ENCODE measurements at places on chromosomes 12 and 14.

DNA sequence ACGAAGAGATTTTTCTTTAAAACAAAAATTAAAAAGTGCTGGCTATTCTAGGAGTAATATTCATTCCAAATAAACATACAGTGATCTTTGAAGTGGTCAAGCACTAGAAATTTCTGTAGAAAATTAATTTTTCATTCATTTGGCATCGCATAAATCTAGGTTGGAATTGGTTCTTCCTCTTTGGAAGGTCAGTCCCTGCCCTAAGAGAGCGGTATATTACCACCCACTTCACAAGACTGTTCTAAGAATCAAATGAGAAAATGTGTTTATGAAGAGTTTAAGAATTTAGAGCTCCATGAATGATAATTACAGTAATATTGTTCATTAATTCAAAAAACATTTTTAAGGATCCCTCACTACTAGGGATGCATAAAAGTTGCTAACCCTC is 444 bp upstream of the GEMIN2 start:
- DNase-seq = no peak

GRCh38 chr14:79670811-79671210 is 540.5 kb downstream of the DIO2 start:
- no peak for DNase-seq

DNA sequence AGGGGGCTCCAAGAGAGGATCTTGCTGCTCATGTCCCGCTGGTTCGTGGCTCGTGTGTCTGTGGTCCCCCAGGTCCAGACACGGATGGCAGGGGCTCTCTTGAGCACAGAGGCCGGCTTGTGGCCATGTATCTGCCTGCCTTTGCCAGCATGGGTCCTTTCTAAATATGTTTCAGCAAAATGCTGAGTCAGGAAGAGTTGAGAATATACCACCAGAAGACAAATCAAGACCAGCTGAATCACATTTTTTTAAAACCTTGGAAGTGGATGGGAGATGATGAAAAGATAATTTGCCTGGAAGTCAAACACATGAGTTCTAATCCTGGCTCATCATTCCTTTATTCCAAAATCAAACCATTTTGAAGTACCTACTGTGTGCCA is 58.0 kb downstream of the NUAK1 start:
- no peak for DNase-seq

- peak; percentile 57 for DNase-seq
These were observed 966.1 kb downstream of the FSCB start for GRCh38 chr14:43540948-43541347.

DNA sequence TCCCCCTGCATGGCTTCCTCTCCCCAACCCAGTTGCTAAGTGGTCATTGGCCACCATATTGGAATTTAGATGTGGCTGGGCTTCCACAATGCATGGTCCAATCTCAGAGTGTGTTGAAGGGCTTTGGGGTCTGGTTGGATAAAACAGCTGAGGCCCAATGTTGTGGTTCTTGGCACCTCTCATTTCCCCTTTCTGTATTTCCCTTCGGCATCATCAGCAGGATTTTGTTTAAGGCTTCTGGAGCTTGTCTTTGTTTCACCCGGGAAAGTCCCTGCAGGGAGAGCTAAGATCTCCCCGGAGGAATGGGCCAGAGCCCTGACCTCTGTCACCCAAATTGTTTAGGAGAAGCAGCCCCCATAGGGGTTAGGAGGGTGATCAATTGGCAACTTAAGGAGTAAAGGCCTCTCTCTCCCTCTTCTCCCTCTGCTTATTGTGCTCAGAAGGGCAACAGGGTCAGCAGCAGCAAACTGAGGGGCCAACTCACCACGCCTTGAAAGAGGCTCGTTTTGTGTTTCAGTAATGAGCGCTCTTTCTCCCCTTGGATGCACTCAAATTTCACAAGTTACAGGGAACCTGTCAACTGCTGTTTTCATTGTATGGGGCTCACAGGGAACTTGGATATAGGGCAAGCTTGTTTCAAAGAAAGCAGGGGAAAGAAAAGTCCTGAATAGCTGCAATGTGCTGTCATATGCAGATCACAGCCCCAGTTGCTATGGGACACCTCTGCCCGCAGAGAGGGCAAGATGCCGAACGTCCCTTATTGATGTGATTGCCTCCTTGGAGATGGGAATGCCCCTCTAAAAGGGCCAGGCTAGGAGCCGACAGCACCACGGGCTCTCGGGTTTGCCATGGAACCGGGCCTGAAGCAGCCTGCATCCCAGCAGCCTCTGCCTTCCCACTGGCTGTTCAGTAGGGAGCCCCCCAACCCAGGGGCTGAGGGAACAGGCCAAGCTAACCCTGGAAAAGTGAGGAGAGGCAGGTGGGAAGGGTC is 223.7 kb downstream of the ZFP36L1 start:
- DNase-seq = no peak

- no peak for DNase-seq
These were observed 157.6 kb upstream of the LRFN5 start for GRCh38 chr14:41449066-41449465.

DNA sequence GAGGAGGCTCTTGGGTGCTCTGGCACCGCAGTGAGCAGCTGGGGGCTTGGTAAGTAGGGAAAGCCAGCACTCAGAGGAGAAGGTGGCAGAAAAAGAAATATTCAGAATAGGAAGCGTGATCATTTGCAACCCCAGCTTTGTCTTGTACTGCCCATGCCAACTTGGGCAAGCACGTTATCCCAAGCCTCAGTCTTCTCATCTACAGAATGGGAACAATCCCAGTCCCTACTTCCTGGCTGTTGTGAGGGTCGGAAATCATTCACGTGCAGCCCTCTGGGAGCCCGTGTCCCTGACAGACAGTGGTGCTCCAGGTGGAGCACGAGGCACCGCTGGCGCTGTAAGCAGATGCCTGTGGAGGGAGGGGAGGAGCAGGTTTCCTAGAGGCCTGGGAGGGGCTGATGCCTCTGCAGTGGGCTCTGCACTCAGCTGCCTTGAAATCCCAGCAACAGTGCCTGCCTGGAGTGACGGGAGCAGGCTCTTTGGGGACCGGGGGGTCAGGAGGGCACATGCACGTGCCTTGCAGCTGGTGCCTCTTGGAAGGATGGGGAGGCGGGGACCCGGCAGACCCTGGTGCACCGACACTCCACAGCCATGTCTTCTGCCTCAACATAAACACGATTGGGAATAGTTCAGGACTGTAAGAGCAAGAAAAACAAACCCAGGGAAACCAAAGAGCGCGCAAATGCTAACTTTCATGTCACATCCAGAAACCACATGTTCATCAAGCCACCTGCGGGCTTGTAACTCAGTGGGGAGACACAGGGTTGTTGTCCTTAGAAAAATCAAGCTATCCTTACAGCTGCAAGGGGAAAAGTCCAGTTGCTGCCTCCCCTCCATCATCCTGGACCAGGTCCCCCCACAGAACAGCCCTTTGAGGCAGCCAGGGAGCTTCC is 86.5 kb upstream of the DIO3 start:
- no peak for DNase-seq

DNA sequence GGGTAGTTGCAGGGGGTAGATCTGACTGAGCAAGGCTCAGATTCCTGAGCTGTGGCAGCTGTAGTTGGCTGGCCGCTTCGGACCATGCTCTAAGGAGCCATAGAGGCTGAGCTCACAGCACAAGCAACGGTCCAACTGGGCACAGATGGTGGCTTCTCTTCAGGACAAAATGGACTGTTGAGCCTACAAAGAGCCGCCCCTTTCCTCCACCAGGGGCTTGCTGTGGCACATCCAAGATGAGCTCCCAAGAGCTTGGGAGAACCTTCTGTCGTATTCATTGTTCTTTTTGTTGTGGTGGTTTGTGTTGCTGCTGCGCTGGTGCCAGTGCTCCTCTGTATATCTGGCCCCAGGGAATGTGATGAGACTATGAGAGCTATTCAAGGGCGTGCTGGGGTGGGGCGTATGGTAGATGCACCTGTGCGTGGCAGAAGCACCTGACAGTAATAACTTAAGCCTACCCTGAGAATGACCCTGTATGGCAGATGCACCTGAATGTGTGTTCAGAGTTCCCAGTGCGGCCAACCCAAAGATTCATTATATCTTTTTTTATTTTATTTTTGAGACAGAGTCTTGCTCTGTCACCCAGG is 17.8 kb upstream of the LGALS3 start:
- no peak for DNase-seq

GRCh38 chr14:50769863-50770500 is 61.0 kb downstream of the NIN start:
- DNase-seq = no peak

GRCh38 chr14:60651086-60651795 is 2.0 kb upstream of the SIX1 start:
- no peak for DNase-seq

- peak; percentile 65 for DNase-seq
These were observed 77.5 kb downstream of the BMP4 start for GRCh38 chr14:53879022-53879686.

GRCh38 chr12:26732005-26732908 is 100.7 kb downstream of the ITPR2 start:
- DNase-seq = no peak

DNA sequence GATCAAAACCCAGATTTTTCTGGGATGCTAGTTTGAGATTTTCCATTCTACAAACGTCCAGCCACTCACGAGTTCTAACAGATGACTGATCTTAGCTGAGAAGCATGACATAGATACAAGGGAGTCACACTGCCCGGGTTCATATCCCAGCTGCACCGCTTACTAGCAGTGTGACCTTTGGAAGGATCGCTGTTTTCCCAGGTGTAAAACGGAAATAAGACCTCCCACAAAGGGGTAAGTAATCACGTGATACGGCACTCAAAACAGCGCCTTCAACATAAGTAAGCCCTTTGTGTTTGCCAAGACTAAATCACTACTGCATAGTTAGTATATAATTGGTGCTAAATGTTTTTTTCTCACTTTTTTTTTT is 624 bp upstream of the PWP1 start:
- DNase-seq = no peak

- no peak for DNase-seq
These were observed 55.8 kb downstream of the MIA2 start for GRCh38 chr14:39289523-39289922.

GRCh38 chr12:93103154-93103553 is 174.1 kb upstream of the EEA1 start:
- no peak for DNase-seq

- DNase-seq = no peak
These were observed 216.1 kb downstream of the MSRB3 start for GRCh38 chr12:65494537-65494936.

- DNase-seq = no peak
These were observed 63.5 kb downstream of the CCDC92 start for GRCh38 chr12:123908884-123909725.

- DNase-seq = no peak
These were observed 107.8 kb downstream of the BMP4 start for GRCh38 chr14:53848854-53849253.

DNA sequence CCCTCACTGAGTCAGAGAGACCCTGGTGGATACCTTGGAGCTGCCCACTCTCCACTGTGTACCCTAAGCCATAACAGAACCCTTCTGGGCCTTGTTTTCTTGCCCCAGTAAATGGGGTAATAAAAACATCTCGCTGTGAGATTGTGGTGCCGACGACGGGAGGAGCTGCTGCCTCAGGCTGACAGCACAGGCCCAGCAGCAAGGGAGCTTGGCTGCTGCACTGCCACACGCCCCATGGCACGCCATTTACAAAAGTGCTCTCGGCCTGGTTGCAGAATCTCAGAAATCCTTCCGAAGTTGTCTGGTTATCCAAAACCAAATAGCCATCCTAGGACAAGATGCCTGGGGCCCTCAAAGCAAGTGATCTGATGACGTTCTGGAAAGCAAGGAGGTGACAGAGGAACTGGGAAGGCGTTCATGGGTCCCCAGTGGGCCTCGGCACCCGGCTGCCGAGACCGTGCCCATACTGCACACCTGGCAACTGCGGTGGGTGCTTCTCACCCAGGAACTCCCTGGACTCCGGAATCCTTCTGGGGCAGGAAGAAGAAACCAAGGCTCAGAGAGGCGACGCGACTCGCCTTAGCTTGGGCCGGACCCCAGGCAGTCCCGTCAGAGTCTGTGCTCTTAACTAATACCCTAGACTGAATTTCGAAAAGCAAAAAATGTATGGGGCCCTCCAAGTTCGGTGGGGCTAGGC is 26.7 kb downstream of the CHGA start:
- DNase-seq = peak; percentile 42

All from Right ventricle myocardium inferior (tissue), 1 donor.